ENCODE measurements at places on chromosomes 2 and 18. TPM values are rescaled to one million over a fixed set of nuclear protein-coding genes. Genes with fewer than 3 reads are reported as not detected.

DNA sequence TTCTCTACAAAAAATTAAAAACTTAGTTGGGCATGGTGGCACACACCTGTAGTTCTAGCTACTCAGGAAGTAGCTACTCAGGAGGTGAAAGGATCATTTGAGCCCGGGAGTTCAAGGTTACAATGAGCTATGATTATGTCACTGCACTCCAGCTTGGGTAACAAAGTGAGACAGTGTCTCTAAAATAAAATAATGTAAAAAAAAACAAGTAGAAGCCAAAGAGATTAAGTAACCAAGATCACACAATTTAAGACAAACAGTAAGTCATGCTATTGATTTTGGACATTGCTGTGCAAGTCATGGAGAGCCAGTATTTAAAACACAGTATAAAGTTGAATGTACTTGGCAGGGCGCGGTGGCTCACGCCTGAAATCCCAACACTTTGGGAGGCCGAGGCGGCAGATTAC is 20.5 kb downstream of the ITSN2 start:
- DNase-seq, result no peak

DNA sequence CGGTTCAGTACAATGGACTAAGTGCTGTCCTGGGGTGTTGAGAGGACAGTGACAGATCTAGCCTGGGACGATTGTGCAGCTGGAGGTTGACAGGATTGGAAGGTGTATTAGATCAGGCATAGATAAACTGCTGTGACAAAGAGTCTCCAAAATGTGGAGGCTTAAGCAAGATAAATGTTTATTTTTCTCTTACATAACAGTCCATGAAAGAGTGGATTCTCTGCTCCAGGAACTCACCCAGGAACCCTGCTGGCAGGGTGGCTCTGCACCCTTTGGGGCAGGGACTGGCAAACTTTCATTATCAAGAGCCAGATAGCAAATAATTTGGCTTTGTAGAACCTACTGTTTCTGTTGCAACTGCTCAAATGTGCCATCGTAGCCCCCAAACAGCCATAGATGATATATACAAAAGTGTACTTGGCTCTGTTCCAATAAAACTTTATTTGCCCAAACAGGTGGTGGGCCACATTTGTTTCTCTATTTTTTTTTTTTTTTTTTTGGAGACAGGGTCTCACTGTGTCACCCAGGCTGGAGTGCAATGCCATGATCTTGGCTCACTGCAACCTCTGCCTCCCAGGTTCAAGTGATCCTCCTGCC is 9.7 kb downstream of the HRH4 start:
- DNase-seq, result no peak

ZNF24 gene
- 29.1 TPM for total RNA-seq

- DNase-seq, result no peak
Observed at GRCh38 chr2:111015283-111015995, 105.3 kb upstream of the BCL2L11 start.

GRCh38 chr2:25320077-25320476 is 21.6 kb downstream of the DNMT3A start:
- DNase-seq, result no peak

ABCG8 gene
- not detected for total RNA-seq

GRCh38 chr2:28576714-28577113 is 80.9 kb downstream of the PLB1 start:
- DNase-seq, result no peak

GRCh38 chr18:80068571-80069272 is 34.5 kb downstream of the RBFA start:
- no peak for DNase-seq

SPP2 gene
- not detected for total RNA-seq

- DNase-seq, result no peak
Observed at GRCh38 chr2:143615562-143615961, 486.3 kb downstream of the ARHGAP15 start.

- DNase-seq, result no peak
Observed at GRCh38 chr2:205895981-205896655, 189.9 kb downstream of the INO80D start.

NLRC4 gene
- total RNA-seq, result not detected

DNA sequence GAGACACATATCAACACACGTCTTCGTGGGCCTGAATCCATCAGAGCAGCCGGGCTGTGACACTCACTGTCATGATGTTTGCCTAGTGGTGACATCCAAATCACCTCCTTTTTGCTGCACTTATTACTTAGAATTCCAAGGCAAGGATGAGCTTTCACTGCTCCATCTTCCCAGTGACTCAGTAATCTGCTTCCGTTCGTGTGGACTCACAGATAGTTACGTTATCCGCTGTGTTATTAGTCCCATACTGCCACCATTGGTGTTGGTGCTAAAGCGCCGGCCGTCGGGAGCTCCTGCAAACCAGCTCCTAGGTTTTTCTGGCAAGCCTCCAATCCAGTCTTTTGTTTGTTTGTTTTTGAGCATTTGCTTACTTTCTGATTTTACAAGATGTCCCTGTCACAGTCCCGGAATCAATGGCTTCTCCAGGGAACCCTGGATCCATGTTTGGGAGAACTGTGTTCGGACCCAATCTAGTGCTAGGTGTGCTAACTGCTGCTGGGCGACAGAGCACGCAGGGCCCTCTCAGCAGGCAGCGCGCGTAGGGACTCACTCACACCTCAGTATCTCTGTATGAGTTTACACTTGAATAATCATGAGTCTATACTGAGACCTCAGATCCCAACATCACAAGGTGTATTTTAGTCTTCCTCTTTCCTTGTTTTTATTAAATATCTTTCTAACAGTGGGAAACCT is 42.6 kb downstream of the HDAC4 start:
- no peak for DNase-seq

GRCh38 chr2:67619204-67619603 is 222.1 kb downstream of the ETAA1 start:
- no peak for DNase-seq

GRCh38 chr18:61901323-61901986 is 8.6 kb upstream of the RNF152 start:
- peak; percentile 58 for DNase-seq

DNA sequence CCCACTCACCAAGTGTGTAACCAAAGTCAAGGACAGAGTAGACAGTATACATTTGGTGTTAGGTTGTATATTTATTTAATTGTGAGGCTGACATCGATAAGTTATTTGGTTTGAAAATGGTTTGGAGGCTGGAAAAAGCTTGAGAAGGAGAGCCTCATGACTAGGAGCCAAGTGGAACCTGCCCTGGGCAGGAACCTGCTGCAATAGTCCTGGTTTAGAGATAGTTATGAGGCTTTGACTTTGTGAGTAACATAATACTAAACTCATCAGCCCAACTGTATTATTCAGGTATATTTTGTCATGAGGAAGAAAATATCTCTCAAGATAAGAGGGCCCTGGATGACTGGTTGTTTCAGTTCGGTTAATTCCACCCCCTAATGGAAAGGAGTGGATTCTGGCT is 234.3 kb upstream of the CYRIA start:
- DNase-seq, result no peak

FBXO15 gene
- total RNA-seq, result not detected

GRCh38 chr2:110873056-110873502 is 140.7 kb downstream of the ACOXL start:
- DNase-seq, result no peak

DNA sequence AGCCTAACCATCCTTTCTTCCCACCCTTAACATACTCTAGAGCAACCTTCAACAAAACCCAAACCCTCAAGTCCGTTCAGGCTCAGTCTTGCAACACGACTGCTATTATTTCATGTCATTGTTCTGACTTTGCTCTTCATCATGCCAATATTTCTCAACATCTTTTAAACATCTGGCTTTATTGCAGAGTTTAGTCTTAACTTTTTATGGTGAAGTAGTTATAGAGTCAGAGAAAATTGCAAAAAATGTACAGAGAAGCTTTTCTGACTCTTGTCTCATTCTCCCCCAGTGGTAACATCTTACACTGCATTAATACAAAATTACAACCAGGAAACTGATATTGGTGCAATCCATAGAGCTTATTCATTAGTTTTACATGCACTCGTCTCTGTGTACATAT is 3.9 kb downstream of the MARCO start:
- DNase-seq, result no peak

GRCh38 chr2:13916066-13916465 is 716.5 kb upstream of the LRATD1 start:
- no peak for DNase-seq
